ENCODE measurements at places on chromosomes 3 and 15.

DNA sequence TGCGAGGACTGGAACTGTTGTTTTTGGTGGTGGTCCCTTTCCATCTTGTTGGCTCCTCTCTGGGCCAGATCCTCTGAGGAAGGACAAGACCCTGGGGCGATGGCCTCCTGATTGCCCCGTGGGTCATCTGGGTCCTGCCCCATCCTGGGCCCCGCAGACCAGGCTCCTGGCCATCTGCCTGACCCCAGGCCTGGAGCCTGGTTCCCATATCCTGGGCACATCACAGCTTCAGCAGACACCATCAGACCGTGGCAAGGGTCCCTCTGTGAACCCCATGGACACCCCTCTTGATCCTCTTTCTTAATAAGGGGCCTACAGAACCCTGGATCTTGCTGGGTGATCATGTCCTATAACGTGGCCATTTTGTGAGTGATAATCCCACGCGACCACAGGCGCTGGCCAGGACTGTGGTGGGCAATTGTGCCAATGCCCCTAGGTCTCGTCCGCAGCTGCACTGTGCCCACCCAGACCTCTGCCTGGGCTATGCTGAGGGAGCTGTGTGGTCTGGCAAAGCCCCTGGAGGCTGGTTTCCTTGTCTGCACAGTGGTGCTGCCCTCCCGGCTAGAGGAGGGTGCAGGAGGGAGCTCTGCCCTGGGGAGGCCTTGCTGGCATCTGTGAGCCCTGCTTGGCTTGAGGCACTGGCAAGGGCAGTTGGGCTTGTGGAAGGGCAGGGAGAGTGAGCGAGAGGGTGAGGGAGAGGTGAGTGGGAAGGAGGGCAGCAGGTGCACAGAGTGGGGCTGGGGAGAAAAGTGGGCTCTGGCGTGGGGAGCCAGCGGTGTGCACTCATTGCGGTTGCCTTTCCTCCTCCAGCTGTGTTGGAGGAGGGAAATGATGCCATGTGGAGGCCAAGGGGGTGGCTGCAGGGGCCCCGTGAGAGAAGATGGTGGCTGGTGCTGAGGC, 53.1 kb upstream of the PRR23E start:
- DNase-seq, result no peak

DNA sequence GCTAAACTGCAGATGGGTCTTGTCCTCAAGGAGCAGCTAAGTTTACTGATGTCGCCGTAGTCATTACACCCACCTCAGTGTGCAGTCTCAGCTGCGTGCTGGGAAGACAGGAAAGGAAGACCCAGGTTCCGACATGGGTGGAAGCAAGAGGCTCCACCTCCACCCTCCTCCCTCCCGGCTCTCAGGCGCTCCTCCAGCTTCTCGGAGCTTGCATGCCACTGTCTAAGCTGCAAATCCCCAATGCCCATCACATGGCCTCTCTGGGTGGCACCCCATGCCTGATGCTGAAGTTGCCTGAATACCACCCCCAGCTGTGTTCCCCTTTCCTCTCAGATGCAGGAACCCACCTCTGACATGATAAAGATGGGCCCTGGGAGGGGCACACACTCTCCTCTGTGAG, 58.5 kb downstream of the MGLL start:
- no peak for DNase-seq

DNA sequence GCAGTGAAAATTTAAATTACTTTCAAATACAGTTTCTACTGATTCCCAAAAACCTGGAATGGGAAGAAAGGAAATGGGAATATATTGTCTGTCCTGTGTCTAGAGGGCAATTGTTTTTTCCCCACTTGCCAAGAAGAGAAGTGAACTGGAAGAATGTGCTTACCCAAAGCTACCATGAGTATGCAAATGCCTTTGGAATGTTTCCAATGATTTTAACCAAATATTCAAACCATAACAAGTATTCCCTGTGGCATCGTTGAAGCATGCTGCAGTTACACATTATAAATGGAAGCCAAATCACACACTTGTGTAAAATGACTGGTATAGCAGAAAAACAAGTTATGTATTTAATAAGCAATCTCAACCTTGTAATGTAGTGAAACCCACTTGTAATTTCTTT, 368.2 kb downstream of the GBE1 start:
- DNase-seq, result no peak

DNA sequence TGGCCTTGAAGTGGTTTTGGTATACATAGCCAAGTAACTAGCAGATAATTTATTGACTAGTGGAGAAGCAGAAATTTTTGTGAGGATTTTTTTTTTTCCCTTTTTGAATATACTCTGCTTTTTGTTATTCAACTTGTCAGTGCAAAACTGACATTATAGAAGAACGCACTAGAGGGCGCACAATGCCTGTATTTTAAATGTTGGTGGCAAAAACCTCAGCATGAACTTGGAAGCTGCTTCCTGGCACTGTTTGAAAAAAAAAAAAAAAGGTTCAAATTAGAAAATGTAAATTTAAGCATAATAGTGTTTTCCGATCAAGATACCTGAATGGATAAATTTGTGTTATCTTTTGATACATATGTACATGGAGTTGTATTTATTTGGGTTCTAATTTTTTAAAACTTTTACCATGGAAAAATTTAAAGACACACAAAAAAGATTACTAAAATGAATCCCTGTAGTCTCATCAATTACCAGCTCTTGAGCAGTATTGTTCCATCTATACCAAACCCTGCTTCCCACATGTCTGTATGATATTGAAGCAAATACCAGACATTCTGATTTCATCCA, 56.0 kb downstream of the SLC25A26 start:
- peak; percentile 42 for DNase-seq

DNA sequence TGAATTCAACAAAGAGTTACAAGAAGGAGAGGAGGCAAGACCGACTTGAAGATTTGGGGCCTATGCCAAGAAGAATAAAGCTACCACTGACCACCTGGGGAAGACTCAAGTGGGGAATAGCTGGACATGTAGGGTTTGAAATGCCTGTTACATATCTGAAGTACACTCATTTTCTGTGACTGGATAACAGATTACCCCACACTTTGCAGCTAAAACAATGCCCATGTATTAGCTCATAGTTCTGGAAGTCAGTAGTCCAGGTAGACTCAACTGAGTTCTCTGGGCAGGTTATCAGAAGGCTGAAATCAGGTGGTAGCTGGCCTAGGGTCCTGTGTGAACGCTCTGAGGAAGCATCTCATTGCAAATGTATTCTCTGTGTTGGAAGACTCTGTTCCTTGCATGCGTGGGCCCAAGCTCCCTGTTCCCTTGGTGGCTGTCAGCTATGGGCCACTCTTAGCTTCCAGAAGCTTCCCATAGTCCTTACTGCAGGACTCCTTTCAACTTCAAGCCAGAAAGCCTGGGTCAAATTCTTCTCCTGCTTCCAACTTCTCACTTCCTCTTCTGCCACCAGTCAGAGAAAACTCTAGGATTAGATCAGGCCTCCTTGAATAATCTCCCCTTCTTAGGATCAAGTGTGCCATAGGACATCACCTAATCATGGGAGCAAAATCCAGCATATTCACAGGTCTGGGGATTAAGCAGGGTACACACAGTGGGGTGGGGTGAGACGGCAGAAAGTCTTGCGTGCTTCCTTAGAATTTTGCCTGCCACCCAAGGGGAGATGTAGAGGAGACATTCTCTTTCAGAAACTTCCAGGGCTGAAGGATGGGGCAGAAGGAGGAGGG, 187.8 kb downstream of the SHQ1 start:
- DNase-seq, result no peak

GRCh38 chr3:59258550-59259260, 208.9 kb upstream of the CFAP20DC start:
- DNase-seq, result no peak

GRCh38 chr3:149224736-149225594, 3.3 kb upstream of the CP start:
- DNase-seq, result no peak

- DNase-seq, result no peak
Measured at GRCh38 chr3:182565916-182566796, 227.1 kb upstream of the ATP11B start.

DNA sequence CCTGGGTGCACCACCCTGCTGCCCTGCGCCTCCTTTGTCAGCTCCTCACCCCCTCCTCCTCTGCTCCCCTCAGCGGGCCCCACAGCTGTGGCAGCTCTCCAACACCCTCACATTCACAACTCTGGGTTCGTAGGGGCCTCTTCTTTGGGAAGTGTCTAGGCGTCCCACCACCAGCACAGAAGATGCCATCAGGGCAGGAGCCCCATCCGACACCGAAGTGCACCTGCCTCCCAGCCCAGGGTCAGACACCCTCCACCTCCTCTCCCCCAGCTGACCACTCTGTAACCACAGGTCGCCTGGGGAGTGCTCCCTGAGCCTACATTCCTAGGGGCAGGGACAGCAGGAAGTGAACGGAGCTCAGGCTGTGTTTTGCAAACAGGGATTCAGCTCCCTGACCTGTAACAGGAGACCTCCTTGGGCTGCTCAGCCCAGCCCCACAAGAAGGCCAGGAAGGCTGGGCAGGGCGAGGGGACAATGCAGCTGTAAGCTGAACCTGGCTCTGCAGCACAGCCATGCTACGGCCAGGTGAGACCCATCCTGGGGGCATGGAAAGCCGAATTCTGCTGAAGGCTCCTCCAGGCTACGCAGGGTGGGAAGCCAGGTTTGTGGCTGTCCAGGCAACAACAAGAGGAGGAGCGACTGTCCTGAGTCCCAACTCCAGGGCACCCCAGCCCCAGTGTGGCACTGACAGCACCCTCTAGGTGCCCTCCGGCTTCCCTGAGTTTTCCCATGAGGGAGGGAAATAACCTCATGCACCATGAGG, 269.0 kb downstream of the GOLGA6L6 start:
- DNase-seq, result no peak

GRCh38 chr3:177946497-177946896, 589.7 kb upstream of the KCNMB2 start:
- DNase-seq, result no peak

- no peak for DNase-seq
Measured at GRCh38 chr3:14431917-14432834, 29.8 kb downstream of the SLC6A6 start.

GRCh38 chr3:108438542-108438941, 71.9 kb downstream of the MYH15 start:
- DNase-seq, result no peak

DNA sequence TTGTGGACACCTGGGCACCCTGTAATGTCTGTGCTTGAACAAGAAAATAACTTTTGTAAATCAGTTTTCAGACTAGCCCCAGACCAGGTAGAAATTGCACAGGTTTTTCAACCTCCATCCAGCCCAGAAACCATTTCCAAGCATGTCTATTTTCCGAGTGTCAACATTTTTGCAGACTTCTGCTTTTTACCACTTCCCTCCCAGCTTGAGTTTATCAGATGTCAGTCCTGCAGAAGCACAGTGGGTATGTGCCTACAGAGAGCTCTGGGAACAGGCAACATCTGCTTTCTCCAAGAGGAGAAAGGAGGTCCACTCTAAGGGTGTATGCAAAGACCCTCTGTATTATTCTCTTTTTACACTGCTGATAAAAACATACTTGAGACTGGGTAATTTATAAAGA, 83.9 kb downstream of the LRRK1 start:
- no peak for DNase-seq

DNA sequence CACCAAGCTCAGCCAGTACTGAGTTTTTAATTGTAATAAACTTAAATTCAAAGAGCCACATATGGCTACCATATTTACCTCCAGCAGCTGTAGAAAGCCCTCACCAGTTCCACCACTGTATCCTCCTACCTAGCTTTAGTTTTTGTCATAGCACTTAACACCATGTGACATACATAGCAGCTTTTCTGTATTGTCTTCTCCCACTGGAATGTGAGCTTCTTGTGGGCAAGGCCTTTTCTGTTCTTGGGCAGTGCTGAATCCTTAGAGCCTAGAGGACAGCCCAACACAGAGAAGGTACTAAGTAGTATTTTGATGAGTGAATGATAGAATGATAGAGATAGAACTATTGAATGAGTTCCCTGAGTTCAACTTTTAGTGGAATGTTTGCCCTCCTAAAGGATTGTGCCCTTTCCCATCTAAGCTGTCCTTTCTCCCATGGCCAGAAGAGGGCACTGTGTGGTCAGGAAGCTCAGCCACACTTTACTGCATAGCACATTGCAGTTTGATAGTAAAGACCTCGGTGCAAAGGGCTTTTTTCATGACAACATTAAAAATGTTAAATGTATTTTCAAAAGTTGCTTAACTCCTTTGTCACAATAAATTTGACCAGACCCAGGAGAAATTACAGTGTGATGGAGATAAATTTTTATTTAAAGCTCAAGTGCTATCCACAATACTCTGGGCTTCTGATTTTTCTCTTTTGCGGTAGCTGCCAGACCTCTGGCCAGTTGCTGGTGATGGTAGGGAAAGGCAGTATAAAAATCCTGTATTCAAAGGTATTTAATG, 115.8 kb downstream of the GHSR start:
- DNase-seq, result peak; percentile 69

DNA sequence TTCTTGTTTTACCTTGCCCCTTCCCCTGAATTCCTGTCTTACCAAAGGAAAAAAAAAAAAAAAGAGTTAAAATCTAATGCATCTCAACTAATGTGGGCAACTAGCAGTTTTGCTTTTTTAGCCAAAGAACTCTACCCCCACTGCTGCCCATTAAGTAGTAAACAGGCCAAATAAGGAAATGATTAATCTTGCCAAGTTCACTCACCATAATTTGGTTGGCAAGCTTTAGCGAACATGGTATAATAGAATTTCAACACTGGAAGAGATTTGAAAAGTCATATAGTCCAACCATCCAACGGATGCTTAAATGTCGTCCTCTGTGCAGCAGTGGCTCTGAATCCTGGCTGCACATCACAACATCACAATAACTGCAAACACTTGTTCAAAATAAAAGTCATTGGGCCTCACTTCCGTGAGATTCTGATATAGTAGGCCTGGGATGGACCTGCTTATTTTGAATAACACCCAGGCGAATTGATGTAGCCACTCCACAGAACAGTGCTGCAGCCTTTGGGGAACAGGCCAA, 142.0 kb upstream of the UBE2E1 start:
- no peak for DNase-seq

GRCh38 chr3:196517162-196517800, 2.1 kb upstream of the SMCO1 start:
- DNase-seq, result no peak

- no peak for DNase-seq
Measured at GRCh38 chr3:32951410-32951811, at the start of gene CCR4. TSS of gene CCR4 (plus strand) at chr3:32951644. CDS start at chr3:32953423, 1,779 bp downstream.

GRCh38 chr3:57100046-57100695, 39.7 kb downstream of the SPATA12 start:
- peak; percentile 29 for DNase-seq

- no peak for DNase-seq
Measured at GRCh38 chr15:44246521-44247268, 41.8 kb upstream of the GOLM2 start.

- DNase-seq, result no peak
Measured at GRCh38 chr15:101161656-101162055, 90.2 kb downstream of the CHSY1 start.

DNA sequence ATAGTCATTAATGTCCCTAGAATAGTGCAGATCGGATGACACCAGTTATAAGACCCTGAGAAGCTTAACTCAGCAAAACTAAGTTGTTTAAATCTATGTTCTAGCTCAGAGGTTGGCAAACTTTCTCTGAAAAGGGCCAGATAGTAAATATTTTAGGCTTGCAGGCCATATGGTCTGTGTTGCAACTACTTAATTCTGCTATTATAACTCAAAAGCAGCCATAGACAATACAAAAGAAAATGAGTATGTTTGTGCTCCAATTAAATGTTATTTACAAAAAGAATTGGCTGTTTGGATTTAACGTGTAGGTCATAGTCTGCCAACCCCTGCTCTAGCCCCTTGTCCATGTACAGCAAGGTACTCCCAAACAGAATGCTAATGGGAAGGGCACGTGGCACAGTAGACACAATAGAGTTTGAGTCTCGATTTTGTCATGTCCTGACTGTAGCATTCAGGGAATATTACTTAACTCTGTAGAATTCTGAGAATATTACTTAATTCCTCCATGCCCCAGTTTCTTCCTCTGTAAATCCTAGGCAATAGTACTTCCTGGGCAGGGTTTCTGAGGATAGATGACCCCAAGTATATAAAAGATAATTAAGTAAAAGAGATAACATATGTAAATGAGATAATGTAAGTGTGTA, 70.5 kb upstream of the ATP2C1 start:
- DNase-seq, result peak; percentile 54
